Kidney (tissue), 22 donors: ENCODE measurements at places on chromosomes 6 and 20.

- no peak for DNase-seq
Measured at GRCh38 chr6:46583721-46584120, 68.9 kb downstream of the CYP39A1 start.

DNA sequence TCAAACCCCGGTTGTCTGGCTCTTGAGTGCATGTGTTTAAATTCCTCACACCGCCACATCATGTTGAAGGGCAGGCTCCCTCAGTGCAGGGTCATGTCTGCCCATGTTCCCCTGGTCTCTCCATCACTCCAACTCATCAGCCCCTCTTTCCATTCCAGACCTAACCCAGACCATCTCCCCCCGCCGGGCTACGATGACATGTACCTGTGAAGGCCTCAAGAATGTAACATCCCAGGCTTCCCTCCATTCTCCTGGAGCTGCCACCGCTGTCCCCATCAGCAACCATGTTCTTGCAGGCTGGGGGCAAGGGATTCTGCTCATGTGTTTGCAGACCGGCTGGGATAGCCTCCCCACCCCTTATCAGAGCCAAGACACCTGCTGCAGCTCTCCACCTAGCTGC lies 19.9 kb downstream of the TMEM74B start:
- DNase-seq: no peak

DNA sequence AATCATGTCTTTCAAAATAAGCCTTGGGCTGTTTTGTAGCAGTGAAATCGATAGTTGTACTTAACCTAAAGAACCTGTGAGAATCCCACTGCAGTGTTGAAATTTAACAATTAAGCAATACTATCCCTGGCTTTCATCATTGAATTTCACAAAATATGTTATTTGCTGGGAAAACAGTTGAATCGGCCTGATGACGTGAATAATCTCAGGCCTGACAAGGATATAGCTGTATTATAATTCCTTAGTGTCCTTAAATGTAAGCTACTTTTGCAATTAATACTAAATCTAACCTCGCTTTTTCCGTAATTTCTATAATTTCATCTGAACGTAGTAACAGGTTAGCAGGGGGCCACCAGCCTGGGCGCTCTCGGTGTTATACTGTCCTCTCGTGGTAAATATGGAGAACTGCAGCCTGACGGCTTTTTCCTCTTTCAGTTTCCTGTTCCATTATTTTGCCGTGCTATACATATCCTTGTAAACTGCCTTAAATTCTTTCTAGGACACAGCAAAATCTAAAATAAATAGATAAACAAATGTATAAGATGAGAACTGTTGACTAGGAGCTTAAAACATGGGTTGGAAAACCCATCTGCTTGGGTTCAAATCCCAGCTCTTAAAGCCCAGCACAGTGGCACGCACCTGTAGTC lies 24.0 kb downstream of the MTFR2 start:
- DNase-seq: peak; percentile 69

- no peak for DNase-seq
Measured at GRCh38 chr6:157454762-157455714, 74.0 kb downstream of the ZDHHC14 start.

- DNase-seq: no peak
Measured at GRCh38 chr6:127076466-127076865, 42.0 kb upstream of the RSPO3 start.

DNA sequence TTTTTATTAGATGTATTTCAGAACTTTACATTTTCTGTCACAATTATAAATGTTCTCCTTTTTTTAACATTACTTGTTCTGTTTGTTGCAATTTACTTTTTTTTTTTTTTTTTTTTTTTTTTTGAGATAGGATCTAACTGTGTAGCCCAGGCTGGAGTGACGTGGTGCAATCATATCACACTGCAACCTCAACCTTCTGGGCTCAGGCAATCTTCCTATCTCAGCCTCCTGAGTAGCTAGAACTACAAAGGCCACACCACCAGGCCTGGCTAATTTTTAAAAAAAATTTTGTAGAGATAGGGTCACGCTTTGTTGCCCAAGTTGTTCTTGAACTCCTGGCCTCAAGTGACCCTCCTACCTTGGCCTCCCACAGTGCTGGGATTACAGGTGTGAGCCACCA lies 15.1 kb upstream of the MBOAT1 start:
- no peak for DNase-seq

DNA sequence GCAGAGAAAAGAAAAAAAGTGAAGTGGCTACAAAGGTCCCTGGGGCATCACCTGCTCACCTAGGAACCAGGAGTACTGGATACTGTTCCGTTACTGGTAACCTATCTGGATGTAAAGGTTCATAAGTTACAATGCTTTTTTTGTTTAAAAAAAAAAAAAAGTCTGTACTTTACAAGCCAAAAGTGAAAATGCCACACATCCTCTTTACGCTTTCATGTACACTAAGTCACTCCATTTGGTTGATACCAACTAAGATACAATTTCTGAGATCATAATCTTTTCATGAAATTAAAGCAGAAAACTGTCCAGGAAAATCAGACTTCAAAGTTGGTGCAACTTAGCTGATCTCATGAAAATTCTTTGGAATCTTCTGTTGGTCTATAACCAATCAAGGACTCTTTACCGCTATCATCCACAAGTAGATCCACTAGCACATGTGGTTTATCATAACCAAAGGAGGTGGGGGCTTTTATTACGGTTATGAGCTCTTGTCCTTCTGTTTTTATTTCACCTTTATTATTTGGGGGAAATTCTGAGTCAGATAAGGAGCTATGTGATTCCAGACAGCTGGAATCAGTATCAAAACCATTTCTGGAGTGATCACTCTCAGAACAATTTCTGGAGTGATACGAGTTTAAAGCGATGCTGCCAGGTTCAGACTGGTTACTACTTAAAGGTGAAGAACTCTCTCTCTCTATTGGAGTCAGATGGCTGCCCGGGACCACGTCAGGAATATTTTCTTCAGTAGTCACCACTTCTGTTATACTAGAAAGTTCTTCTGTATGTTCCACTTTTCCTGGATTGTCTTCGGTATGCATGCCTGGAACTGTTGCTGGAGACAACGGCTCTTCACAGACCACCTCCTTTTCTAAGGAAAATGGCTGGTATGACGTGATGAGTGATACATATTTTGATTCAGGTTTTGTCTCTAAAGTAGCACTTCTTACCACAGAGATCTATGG lies 21.2 kb downstream of the IFNGR1 start:
- no peak for DNase-seq

DNA sequence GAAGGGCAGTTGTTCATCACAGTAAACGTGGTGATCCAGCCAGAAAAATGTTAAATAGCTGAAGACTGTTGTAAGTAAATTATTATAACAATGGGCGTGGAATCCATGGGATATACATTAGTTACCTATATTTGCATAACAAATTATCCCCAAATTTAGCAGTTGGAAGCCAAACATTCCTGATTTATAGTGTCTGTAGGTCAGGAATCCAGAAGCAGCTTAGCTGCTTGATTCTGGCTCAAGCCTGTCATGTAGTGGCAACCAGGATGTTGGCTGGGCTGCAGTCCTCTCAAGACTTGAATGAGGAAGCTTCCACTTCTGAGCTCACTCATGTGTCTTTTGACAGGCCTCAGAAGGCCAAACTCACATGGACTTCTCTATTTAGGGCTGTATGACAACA lies 6.9 kb upstream of the ADGRB3 start:
- DNase-seq: no peak

- no peak for DNase-seq
Measured at GRCh38 chr6:116314878-116315277, 35.1 kb upstream of the TSPYL1 start.

- DNase-seq: no peak
Measured at GRCh38 chr6:131688286-131688685, 12.9 kb downstream of the OR2A4 start.

- DNase-seq: no peak
Measured at GRCh38 chr6:149729824-149730223, 11.9 kb upstream of the LATS1 start.

- no peak for DNase-seq
Measured at GRCh38 chr20:63190828-63191227, 25.1 kb downstream of the YTHDF1 start.
